MCF 10A (cell line): ENCODE measurements at places on chromosomes 16 and 17.

DNA sequence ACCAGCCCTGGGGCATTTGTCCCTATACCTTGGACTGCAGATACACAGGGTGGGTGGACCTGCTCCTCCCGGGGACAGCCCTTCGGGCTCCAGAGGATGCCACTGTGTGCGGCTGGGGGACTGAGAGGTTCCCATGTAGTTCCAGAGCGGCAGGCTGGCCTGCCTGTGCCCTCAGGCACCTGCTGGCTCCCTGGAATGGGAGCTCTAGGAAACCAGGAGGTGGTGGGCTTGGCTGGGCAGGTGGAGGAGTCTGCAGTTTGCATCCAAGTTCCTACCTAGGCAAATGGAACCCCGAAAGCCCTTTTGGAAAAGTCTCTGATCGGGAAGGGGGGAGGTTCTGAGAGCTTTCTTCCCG, 982 bp downstream of the DBNDD1 start:
- DNase-seq, result peak; percentile 6

DNA sequence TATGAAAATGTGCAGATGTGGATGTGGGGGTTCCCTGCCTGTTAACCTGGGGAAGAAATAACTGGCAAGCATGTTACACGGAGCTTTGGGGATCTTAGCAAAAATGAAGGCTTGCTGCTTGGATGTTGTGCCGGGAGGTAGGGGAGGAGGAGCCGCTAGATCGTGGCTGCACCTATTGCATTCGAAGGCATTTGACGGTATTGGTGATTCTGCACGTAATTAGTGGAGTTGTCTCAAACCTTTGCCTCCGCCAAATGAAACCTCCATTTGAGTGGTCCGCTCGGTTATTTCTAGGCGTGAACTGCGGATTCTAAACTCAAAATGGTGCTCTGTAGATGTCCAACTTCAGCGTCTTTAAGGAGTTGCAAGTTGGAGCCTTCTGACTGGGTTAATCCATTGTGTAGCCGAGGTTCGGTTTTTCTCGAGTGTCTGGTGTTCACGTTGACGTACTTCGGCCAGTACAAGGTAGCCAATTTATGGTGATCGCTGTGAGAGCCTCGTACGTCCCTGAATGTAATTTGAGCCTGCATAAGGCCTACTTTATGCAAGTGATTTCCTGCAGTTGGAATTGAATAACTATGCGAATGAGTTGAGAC, 1.5 kb downstream of the TNRC6C start:
- no peak for DNase-seq

GRCh38 chr17:46773676-46774075, 44.8 kb downstream of the WNT3 start:
- no peak for DNase-seq

- no peak for DNase-seq
Observed at GRCh38 chr17:57602896-57603295, 142.2 kb downstream of the CCDC182 start.

DNA sequence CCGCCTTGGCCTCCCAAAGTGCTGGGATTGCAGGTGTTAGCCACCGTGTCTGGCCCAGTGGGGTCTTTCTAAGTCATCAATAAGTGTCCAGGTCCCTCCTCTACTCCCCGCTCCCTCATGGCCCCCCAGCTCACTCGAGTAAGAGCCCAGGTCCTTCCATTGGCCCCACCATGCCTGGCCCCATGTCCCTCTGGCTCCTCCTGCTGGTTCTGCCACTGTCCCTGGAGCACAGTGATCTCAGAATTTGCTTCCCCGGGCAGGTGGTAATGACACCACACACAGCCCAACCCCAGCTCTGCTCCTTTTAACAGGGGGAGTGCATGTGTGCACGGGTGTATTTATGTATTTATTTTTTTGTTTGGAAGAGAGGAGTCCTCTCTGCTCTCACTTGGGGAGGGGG, 19.6 kb downstream of the MGAT5B start:
- DNase-seq, result no peak

GRCh38 chr17:78202666-78203065, 11.4 kb upstream of the BIRC5 start:
- DNase-seq, result no peak

- peak; percentile 76 for DNase-seq
Observed at GRCh38 chr16:8730335-8730915, 56.0 kb downstream of the ABAT start.

- no peak for DNase-seq
Observed at GRCh38 chr16:16861546-16861945, 482.6 kb downstream of the NPIPA7 start.
